ENCODE measurements at places on chromosomes 5 and 9.
A peak's percentile ranks its signal among the peaks of the same experiment; 100 is the strongest.

- peak; percentile 67 for DNase-seq
Observed at GRCh38 chr9:4762886-4763541, 22.0 kb upstream of the AK3 start.

DNA sequence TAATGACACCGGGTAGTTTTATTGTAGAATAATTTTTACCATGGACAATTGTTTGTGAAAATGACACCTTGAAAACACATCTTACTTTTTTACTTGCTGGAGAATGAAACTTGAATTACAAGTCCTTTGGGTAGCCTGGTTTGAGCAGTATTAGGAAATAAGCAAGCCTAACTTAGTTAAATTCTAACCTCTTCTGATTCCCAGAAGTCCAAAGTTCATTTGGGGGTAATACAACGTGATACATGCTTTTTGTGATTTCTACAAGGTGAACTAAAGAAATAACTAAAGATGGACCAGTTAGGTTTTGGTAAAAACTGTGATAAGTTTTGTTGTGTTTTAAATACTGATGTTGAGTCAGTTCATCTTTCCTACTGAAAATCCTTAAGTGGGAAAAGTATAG, 135.4 kb upstream of the DMRT1 start:
- no peak for DNase-seq

- DNase-seq: no peak
Observed at GRCh38 chr5:51377151-51378060, 5.8 kb upstream of the ISL1 start.

GRCh38 chr5:126864042-126864688, 87.2 kb downstream of the LMNB1 start:
- DNase-seq: no peak

- DNase-seq: no peak
Observed at GRCh38 chr9:131217331-131218031, 58.8 kb downstream of the FAM78A start.

- DNase-seq: no peak
Observed at GRCh38 chr5:58666598-58667581, 84.0 kb downstream of the RAB3C start.

DNA sequence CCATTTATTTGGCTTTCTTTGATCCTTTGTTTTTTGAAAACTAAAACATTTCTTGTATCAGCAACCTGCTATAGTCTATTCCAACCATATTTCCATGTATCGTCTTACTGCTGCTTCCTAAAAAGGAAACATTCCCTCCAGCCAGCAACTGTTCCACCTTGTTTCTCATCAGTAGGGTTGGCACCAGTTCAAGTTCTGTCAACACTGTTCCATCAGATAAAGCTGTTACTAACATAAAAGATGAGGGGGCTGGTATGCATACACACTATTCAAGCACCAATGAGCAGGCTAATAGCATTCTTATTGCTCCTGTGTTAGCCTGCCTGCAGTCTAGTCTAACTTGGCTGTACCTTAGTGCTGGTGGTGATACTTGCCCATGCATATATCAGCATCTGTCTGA, 178.3 kb downstream of the CWC27 start:
- DNase-seq: no peak

DNA sequence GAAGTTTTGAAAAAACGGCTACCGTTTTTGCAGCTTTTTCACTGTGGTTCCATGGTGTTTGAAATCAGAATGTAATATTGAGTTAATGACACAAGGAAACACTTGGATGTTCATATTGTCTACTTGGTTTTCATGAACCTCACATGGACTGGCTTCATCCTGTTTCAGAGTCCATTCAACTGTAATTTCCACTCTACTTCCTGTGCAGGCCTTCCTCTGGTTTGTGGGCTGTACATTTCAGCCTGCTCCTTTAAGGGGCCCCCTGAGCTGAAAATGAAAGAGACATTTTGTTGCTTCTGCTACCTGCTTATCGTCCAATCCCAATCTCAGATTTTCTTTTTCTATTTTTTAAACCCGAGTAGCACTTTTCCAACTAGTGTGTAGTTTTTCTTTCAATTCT, 41.8 kb upstream of the CDKN2B start:
- peak; percentile 71 for DNase-seq

DNA sequence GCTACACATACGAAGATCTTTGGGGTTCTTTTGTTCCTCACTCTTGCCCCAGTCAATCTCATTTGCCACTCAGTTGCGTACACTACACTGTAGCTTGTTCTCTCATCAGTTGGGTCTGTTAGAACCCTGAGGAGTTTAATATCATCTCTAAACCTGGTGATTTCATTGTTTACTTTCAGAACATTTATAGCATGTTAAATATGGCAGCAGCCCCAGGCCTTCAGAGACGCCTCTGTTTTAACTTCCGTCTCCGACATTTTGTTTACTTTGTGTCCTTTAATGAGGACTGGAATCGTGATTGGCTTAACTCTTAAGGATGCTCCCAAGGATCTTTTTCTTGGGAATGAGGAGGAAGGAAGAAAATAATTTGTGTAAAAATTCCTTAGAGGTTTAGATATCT, 510.1 kb downstream of the NR2F1-AS1 start:
- DNase-seq: no peak

DNA sequence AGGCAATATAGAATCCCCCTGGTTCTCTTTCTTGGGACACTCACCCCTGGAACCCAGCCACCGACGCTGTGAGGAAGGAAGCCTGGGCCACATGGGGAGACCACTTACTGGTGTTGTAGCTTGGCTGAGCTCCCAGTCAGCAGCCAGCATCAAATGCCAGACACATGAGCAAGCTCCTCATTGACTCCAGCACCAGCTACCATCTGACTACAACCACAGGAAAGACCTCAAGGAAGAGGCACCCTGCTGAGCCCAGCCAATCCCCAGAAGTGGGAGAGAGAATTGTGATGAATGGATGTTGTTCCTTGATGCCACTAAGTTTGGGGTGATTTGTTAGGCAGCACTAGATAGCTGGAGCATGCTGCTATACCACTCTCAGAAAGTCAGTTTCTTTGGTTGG, 36.0 kb downstream of the BNIP1 start:
- no peak for DNase-seq

DNA sequence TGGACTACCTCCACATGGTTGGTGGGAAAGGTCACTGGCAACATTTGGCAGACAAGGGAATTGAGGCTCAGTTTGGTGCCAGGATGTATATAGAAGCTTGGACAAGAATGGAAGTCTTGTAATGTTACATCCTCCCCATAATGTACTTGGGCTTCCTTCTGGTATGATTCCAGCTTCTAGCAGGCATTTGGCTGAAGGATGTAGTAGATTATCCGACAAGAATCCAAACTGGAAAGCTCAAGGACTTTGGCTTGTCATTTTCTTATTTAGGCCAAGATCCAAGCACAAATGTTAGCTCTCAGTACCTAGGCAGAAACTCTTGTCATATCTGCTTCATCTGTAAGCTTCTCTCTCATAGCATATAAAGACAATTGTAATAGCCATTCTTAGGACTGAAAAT, 209.1 kb downstream of the MAPKAP1 start:
- no peak for DNase-seq

GRCh38 chr5:133384903-133385302, 227.4 kb downstream of the FSTL4 start:
- no peak for DNase-seq

DNA sequence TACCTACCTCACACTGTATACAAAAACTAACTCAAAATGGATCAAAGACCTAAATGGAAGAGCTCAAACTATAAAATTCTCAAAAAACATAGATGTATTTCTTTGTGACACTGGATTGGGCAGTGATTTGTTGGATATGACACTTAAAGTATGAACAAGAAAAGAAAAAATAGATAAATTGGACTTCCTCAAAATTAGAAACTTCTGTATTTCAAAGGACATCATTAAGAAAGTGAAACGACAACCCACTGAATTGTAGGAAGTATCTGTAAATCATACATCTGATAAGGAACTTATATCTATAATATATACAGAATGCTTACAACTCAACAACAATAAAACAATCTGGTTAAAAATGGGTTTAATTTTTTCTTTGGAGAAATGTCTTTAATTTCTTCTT, 96.7 kb downstream of the NRG2 start:
- DNase-seq: no peak

DNA sequence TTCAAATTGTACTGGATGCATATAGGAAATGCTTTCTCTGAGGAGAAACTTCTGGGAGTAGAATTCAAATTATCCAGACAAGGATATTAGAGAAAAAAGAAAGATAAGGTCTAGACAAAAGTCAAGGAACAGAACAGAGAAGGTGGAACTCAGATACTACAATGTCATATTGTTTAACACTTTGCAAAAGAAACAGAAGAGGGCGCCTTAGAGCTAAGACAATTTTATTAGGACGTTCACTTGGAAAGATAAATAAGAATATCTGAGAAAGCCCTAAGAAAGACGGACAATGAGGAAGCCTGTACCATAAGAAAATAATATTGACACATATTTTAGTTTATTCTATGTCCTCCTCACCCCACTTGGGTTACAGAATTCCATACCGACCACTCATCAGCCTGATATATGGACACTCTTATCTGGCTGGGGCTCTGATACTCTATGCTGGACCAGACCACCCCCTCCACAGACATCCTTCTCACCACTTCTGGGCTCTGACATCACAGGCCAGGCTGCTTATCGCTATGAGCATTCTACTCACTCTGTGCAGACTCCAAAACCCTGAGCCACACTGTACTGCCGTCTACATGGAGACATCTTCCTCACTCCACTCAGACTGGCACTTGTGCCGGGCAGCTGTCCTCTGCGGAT, 9.1 kb upstream of the AK3 start:
- DNase-seq: peak; percentile 65

DNA sequence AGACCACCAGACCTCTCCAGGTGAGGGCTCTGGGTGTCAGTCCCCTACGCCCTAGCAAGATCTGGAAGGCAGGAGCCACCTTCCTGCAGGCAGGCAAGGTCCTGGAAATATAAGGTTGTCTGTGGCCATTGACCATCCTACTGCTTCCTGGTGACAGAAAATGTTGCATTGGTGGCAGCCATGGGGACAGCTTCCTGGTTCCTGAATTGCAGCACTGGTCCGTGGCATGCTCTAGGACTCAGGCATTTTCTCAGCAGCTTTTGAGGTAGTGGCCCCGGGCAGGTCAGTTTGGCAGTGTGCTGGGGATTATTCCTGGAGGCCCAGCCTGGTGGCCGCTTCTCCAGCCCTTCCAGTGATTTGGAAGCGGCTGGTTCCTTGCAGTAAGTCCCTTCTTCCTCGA, 36.6 kb upstream of the KCNMB1 start:
- DNase-seq: no peak

GRCh38 chr9:99731950-99732349, 89.7 kb upstream of the NR4A3 start:
- no peak for DNase-seq

GRCh38 chr5:91018200-91018599, 364.9 kb downstream of the ARRDC3 start:
- no peak for DNase-seq

DNA sequence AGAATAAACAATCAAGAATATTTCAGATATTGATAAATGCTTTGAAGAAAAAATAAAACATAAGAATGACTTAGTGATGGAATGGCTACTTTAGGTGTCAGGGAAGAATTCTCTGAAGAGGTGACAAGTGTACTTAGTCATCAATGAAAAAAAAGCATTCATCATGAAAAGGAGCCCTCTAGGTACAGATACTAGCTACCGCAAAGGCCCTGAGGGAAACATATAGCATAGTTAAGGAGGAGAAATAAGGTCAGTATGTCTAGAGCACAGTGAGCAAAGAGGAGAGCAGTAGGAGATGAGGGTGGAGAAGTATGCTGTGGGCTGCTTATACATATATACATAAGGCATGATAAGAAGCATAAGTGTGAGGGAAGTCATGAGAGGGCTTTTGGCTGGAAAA, 41.8 kb downstream of the CSF2 start:
- DNase-seq: no peak

DNA sequence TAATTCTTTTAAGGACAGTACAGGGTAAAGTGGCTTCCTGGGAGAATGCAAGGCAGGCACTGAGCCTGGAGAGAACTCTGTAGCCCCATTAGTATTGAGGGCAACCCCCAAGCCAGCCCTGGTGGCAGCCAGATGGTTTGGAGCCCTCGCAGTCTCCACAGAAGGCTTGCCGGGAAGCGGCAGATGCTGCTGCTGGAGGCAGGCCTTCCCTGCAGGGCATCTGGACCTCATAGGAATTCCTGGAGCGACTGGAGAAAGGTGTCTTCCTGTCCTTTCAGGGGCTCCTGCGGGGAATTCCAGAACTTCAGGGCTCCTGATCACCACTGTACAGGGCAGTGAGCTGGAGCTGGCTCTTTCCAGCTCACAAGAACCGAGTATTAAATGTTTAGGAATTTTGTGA, 167.5 kb downstream of the INSYN2B start:
- DNase-seq: no peak

- peak; percentile 50 for DNase-seq
Observed at GRCh38 chr5:119291056-119291455, 64.8 kb upstream of the TNFAIP8 start.

DNA sequence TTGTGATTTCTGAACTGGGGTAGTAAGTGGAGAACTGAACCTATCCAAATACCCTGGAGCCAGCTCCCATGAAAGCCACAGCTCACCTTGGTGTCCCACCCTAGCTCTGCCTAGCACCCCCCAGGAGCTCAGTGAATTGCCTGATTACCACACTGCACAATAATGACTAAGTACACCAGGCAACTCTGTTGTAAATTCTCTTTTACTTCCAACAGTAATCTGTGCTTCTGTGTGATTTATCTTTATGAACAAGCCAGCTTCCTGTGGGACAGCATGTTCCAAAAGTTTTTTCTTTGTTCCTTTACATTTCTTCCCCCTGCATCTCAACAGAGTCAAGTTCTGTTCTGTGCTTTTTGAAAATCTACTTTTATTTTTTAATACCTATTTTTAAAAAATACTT, 22.1 kb upstream of the GRPEL2 start:
- no peak for DNase-seq

DNA sequence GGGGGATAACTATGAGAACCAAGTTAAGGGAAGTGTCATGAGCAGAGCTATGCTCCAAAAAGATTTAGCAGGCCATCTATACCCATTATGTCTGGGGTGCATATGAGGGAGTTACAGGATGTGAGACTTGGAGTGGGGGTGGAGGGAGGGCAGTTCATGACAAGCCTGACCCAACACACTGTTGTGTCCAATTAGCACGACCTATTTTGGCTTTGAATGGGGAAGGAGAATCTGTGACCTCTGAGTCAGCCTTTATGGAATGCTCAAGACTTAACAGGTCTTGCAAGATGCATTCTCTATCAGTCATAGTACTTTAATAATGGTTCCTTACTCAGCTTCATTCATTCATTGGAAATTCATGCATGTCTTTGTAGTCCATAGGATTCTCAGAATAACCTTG, 71.7 kb downstream of the GRIA1 start:
- no peak for DNase-seq

GRCh38 chr5:146066968-146067367, 38.4 kb downstream of the PLAC8L1 start:
- DNase-seq: no peak

Measured in activated CD4-positive, alpha-beta T cell treated with anti-CD3 and anti-CD28 coated beads, Interleukin-2, amount 10 ng/mL, durations not matched to agents 24 days and 14 days (primary cell).